ENCODE measurements at places on chromosomes 7 and 10.

DNA sequence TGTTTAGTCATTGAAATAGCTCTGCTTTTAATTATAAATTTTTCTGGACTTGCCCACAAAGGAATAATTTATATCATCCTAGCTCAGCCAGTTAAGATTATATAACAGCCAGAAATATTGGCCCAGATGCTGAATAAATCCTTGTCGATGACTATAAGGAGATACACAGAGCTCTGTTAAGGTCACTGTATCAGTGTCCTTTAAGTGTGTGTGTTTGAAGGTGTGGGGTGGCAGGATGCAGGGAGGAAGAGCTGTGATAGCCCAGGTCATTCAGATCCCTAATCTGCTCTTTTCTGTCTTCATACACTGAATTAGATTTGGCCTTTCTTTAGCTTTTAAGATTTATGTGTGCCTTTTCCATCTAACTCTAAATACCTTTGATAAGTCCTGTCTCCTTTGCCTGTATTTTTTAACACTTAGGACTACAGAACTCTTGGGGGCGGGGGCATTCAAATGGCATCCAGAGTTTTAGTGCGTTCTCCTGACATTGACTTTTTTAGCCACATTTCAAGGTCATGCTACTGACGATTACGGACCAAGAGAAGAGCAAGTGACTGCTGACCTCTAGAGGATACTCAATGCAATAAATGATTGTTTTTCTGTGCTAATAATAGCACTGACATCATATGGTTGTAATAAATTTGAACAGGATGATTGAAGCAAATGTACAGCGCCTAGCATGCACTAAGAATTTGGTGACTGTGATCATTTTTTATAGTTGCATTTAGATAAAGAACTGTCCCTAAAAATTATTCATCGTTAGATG, 172.3 kb downstream of the CACNB2 start:
- DNase-seq, result no peak

DNA sequence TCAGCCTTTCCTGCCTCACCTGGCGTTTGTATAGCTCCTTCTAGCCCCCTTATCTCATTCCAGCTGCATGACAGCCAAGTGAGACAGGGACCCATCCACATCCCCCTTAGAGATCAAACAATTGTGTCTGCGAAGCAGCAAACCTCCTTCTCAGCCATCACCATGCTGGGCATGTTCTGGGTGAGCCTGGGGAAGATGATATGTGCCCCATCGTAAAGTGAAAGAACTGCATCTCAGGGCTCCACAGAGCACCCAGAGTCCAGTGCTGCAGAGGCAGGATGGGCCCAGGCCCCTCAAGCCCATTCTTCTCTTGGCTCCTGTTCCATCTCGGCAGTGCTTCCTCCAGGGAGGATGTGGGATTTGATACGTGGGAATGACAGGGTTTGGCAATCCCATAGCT, 43.2 kb downstream of the FIGNL1 start:
- DNase-seq, result no peak

- DNase-seq, result no peak
Measured at GRCh38 chr7:4131063-4131462, 551.0 kb upstream of the FOXK1 start.

GRCh38 chr10:122740640-122741039, 41.0 kb upstream of the C10orf120 start:
- DNase-seq, result no peak

DNA sequence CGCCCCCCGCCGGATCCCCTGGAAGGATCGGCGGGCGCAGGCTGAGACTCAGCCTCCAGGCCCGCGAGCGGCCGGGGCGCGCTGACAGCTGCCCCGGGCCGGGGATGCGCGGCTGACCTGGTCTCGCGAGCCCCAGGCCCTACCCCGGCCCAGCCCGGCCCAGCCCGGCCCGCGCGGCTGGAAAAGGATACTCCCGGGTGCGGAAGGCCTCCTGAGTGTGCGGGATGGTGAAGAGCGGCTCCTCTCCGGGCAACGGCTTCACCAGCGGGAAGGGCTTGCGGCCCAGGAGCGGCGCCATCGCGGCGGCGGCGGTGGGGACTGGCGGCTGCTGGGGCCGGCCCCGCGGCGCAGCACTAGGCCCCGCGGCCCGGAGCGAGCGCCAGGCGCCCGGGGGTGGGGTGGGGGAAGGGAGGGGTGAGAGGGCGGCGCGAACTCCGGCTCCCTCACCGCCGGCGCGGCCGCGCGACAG, 423 bp downstream of the BAZ1B start:
- DNase-seq, result peak; percentile 59

- no peak for DNase-seq
Measured at GRCh38 chr7:121313793-121314676, 14.8 kb upstream of the WNT16 start.

All from stimulated activated CD4-positive, alpha-beta T cell treated with anti-CD3 and anti-CD28 coated beads, Interleukin-15, amount 100 ng/mL, for 1 hour (primary cell).